ENCODE measurements at places on chromosomes 12 and 14.

DNA sequence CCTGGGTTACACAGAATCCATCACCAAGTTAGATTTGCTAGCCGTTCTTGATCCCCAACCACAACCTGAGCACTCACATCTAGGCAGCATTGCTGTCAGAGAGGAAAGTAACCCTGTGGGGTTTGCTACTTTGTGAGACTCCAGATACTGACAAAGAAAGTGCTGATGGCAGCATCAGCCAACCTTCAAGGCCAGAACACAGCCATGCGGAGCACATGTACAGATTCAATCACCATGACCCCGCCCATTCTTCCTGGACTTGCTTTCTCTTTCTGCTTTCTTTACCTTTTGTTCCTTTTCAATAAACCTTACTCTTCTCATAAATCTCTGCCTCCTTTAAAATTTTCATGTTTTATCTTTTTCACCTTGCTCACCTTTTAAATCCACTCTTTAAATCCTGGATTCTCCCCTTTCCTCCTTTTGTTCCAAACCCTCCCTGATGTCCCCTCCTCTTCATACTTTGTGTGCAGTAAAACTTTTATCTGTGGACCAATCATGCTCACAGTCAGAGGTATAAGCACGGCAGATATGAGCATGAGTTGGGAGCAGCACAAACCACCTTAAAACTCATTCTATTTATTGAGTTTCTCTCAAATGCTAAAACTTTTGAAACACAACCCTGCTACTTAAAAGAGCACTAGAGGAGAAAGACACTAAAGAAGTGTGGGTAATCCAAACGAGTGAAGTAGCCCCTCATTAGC, 21.9 kb upstream of the CERS5 start:
- no peak for DNase-seq

DNA sequence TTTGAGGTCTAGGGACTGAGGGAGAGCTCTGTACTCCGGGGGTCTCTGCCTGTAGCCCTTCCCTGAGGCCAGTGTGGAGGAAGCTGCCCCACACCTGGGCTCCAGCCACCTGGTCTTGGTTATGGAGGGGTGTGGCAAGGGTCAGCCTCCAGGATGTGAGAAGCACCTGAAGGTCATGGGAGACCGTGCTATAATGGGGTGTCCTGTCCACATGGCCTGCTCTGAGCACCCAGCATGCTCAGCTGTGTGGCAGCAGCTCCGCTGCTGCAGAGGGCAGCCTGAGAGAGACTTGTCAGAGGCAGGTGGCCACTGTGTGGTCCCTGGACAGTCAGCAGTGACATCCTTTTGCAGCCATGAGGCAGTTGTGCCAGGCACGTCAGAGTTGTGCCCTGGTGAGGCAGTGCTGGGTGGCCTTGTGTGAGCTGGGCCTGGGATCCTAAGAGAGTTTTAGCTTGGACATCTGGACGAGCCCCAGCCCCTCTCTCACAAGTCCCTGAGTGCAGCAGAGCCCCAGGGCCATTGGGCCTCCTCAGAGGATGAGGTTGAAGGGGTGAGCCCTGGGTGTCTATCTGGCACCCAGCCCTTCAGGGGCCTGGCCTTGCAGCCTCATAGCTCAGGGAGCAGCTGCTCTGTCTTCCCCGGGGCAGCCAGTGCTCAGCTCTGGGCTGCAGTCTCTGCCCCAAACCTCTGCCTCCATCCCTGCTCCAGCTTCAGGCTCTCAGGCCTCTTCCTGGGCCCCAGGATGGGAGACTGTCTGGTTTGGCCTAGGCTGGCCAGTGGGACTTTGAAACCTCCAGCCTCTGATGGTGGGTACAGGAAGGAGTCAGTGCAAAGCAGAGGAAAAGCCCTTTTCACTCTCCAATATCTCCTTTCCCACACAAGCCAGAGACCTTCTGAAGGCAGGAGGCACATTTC, 7.4 kb upstream of the ATG101 start:
- no peak for DNase-seq

GRCh38 chr14:72740966-72741825, 152.7 kb downstream of the DPF3 start:
- DNase-seq: no peak

- no peak for DNase-seq
Measured at GRCh38 chr12:15350643-15351042, 28.3 kb downstream of the PTPRO start.

DNA sequence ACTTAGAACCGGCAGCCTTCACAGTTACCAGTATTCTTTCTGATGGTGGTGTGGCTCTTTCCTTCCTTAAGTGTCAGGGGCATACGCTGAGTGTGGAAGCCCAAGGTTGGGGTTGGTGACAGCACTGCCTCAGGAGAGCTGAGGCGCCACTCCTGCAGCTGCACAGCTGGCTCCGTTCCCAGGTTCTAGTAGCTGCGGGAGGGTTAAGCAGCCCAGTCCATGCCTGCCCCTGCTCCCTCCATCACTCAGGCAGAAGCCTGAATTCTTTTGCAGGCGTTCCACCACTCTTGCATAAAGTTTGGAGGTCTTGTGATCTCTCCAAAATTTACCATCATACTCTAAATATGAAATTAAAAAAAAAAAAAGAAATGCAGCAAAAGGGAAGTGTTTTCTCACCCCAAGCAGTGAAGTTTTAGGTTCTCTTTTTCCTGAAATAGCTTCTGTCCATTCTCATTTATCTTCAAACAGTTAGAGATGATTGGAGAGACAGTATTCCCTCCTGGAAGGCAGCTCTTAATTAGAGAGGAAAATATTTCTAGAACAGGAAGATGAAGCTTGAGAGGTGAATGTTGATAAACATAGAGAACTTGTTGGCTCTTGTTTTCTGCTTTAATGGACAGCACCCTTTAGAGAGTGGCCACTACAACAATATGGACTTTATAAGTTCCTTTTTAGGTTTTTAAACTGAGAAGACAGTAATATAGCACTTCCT, 136.1 kb downstream of the FGD4 start:
- DNase-seq: no peak

GRCh38 chr12:116361414-116362223, 84.1 kb upstream of the MED13L start:
- no peak for DNase-seq

- DNase-seq: no peak
Measured at GRCh38 chr14:97414718-97415098, 617.5 kb downstream of the VRK1 start.
